Skin of body (tissue), 3 donors: ENCODE measurements at places on chromosomes 3 and 15. TPM values are rescaled to one million over a fixed set of nuclear protein-coding genes. Genes with fewer than 3 reads are reported as not detected.

CLDN18 gene
- not detected for total RNA-seq

RBMS3 gene
- total RNA-seq = 111 TPM

GRCh38 chr15:98263787-98264186, 303.3 kb downstream of the ARRDC4 start:
- no peak for DNase-seq

- no peak for DNase-seq
Observed at GRCh38 chr3:66267031-66267430, 46.2 kb downstream of the SLC25A26 start.

- DNase-seq = no peak
Observed at GRCh38 chr15:70090436-70091296, 7.1 kb downstream of the TLE3 start.

DNA sequence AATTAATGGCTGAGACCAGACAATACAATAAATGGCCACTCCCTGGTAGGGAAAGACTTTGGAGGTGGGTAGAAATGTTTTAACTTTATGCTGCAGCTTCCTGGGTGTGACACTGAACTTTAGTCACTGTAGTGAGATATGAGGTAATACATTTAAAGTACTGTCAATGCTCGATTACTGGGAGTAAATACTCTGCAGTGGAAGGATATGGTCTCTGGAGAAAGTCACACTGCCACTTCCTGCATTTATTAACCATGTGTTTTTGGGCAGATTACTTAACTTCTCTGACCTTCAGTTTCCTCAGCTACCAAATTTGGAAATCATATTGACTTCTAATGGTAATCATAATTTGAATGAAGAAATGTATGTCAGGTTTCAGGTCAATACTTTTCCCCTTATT, 317.1 kb upstream of the TGFBR2 start:
- DNase-seq = peak; percentile 28

DNA sequence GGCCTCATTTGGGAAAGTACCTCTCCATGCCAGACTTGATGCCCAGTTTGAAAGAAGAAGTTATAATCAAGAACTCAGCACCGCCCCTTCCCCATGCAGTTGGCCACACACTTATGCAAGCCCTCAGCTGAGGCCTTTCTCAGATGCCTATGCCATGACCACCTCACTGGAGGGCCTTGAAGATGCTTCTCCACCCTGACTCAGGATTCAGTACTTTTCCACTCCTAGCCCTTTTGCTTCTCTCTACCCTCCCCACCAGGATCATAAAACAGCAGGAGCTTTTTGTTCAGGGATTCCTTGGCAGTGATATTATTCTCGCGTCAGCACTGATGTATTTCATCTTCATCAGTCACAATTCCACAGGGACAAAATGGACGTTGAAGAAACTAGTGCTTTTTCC, 313.5 kb downstream of the PYDC2 start:
- peak; percentile 2 for DNase-seq

- no peak for DNase-seq
Observed at GRCh38 chr3:179852142-179852905, 184.4 kb downstream of the PEX5L start.

DNA sequence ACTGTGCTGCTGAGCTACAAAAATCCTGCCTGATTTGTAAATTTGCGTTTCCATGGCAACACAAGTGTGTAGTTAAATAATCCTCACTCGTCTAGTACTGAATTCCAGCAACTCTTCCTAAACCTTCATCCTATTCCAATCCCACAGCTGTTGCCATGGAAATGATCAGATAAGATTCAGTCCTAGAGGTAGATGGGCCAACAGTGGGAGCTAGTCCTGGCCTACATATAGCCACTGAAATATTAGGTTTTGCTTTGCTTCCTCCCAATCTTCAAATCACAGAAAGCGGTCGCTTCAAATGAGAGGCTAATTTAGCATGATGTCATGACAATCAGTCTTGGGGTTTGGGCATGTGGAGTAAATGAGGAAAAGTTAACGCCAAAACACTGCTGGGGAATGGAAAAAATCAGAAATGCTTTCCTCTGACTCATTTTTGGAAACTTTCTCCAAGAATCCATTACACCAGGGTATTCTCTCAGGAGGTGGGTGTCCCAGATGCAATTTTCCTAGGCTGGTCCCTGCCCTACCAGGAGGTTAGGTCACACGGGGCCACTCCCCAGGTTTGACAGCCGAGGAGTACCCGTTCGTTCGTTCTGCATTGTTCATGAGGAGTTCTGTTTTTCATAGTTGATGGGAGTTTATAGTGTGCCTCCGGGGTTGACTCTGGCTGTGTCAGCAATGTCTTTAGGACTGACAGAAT, 159.2 kb upstream of the SLCO3A1 start:
- peak; percentile 98 for DNase-seq

DNA sequence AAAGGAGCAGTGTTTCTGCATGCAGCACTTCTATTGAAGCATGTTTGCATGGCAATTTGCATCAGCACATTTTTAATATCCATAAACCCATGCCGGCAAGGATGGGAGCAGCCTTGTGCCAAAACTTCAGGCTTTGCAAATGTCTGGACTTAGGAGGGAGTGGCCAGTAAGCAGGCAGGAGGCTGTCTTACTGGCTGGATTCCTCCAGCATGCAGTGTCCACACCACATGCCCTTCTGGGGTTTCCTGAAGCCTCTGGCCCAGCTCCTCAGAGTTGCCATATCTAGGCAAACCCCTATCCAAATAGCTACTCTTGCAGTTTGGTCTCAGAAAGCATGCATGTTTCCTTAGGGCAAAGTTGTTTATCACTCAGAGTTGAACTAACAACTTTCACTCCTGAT, 139.1 kb upstream of the MRPS22 start:
- DNase-seq = no peak

- peak; percentile 9 for DNase-seq
Observed at GRCh38 chr3:170909129-170909903, 879 bp upstream of the EIF5A2 start.

GRCh38 chr15:48400086-48400485, 68.9 kb downstream of the DUT start:
- DNase-seq = peak; percentile 50

DNA sequence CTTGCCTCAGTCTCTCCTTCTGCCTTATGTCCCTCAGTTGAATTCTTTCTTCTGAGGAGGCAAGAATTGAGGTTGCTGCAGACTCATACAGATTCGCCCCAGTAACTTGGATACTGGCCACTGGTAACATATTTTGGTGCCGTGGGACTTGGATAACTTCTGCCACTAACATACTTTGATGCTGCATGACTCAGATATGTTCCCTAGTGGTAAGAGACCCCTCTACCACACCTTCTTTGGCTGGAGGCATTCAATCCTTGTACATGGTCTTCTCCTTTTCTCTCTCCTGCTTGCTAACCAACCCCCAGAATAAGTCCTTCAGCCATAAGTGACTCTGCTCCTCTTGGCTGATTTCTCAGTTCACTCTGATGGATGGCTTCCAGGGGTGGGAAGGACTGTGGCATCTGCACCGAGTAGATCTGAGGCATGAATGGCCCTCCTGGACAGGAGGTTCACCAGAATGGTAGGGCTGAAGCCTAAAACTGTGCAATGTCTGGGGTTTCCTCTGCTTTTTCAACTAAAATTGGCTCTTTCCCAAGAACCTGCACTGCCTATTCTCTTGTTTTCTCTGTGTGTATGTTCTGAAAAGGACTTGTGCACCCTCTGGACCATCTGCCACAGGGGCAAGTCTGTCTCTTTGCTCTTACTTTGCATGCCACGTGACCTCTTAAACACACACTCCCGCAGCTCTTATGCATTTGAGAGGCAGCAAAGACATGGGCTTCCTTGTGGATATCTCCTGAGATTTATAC, 55.5 kb upstream of the FSTL1 start:
- DNase-seq = no peak
